CD4-positive, alpha-beta T cell treated with Interleukin-2 at 100 ng/mL for 4 hours (primary cell): ENCODE measurements at places on chromosomes 3 and 15.
A peak's percentile ranks its signal among the peaks of the same experiment; 100 is the strongest.

- peak; percentile 20 for DNase-seq
These were observed 19.1 kb upstream of the EIF1B start for GRCh38 chr3:40290396-40290795.

DNA sequence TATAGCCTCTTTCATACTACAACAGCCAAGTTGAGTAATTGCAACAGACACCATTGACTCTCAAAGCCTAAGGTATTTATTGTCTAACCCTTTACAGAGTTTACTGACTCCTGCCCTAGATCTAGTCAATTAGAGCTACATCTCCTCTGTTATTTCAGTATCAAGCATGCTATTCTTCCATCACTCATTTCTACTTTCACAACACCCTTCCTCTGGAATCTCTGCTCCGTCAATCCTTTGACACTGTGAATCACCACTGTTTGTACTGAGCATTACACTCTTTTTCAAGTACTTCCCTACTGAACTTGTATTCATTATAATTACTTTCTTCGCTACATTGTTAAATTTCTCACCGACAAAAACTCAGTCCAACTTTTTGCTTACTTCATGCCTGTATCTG is 121.8 kb downstream of the ZNF609 start:
- no peak for DNase-seq

- DNase-seq, result no peak
These were observed 383.5 kb upstream of the WNT5A start for GRCh38 chr3:55870594-55870993.

DNA sequence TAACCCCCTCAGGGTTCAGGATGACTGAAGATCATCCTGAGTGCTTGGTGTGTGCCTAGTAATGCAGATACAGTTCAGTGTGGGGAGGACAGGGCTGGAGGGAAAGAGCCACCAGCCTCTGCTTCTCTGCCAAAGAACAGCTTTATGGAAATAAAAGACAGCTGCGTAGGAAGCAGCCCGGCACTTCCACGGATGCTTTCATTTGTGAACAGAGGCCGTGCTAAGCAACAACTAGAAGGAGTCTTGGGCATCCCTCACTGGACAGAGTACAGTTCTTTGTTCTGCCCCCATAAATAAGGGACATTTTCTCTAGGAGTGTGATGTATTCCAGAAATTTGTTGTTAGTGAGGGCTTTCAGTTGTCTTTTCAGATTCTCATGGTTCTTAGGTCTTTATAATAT is 194.8 kb upstream of the RGMA start:
- DNase-seq, result no peak

GRCh38 chr3:37141676-37142075 is 32.7 kb downstream of the LRRFIP2 start:
- DNase-seq, result no peak

- no peak for DNase-seq
These were observed 132.1 kb upstream of the WNT5A start for GRCh38 chr3:55619046-55619808.

DNA sequence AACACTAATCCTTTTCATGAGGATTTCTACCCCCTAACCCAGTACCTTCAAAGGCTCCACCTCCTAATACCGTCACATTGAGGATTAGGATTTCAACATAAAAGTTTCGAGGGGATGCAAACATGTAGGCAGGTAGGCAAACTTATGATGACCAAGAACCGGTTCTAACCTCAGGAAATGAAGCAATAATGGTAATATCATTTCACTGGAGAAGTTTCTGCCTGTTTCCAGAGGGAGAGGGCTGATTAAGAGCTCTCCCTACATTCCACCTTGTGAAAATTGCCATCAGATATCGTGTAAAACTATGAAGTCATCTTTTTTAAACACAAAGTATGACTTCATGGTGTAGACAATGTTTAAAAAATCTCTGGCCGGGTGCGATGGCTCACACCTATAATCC is 31.6 kb downstream of the NKIRAS1 start:
- no peak for DNase-seq

- DNase-seq, result peak; percentile 42
These were observed 460 bp upstream of the ZMAT3 start for GRCh38 chr3:179072100-179072438.

GRCh38 chr3:21803604-21804003 is 52.6 kb upstream of the ZNF385D start:
- DNase-seq, result no peak

GRCh38 chr3:41199866-41200668 is 762 bp downstream of the CTNNB1 start:
- DNase-seq, result peak; percentile 30

DNA sequence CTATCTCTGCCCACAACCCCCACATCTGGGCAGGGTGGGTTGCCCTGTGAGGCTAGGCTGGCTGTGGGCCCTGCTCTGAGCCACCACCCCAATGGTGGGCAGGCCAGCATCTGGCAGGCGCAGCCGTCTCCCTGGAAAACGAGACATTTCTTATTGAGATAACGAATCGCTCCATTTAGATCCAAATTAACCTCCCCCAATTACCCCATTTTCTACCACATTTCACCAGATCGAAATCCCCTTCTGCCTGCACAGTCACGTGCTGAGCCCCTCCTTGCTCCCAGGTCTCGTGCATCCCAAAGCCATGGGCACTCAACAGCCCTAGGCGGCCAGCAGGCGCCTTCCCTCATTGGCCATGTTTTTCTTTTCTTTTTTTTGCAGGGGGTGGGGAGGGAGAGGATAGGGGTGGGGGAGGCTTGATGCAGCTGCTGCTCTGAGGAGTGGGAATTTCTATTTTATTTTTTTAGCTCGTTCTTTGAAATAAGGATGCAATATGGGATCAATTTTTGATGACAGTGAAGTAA is 53.0 kb upstream of the TMEM115 start:
- DNase-seq, result no peak

- DNase-seq, result no peak
These were observed 319.3 kb upstream of the GBE1 start for GRCh38 chr3:82080792-82081191.

GRCh38 chr3:142904639-142905436 is 16.0 kb upstream of the PCOLCE2 start:
- no peak for DNase-seq

GRCh38 chr3:38548154-38548931 is 52.2 kb downstream of the EXOG start:
- no peak for DNase-seq

DNA sequence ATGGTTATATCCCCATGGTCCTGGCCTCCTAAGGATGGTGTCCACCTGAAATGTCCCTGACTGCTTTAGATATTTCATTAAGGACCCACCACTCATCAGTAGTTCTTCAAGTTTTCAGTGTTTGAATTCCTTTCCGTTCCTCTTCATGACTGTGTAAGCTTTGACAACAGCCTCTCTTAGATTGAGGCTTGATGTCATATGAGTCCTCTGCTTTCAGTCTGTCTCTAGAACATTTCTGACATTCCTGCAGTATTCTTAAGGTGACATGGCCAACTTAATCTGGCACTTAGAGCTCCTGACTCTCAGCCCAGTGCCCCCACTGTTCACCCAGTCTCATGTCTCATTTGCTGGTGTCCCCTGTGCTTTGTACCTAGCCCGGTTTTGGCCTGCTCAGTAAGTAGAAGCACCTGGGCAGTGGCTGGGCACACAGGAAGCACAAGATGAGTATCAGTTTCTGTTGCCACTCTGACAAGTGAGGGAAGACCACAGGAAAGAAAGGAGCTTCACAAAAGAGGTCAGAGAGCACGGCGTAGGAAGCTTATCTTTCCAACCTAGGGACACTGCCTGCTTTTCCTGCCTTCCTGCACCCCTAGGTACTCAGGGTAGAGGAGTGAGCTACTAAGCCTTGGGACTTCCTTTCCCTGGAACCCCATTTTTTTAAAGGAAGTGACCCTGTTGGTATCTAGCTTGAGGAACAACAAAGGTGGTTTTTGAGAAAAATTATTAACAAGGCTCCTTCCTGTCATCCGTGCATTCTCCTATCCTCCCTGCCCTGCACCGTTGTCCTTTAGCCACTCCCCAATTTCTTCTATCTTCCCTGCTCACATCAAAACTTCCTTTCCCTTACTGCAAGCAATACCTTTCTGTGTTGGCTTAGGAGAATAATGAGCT is 103.1 kb downstream of the KLHL25 start:
- peak; percentile 55 for DNase-seq

DNA sequence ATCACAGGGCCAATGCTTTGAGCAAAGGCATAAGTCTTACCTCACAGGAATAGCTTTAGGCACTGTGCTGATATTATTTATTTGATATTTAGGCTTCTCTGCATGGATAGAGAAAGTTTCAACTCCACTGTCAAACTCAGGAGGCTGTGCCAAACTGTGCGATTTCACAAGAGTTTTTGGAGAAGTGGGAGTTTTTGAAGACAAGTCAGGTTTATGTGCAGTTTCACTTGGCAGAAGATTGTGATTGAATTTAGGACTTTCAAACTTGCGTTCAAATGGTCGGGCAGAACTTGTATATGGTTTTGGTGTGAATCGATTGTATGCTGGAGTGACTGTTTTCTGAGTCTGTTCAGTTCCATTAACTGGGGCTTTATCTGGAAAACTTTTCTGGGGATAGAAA is 113.7 kb downstream of the TJP1 start:
- DNase-seq, result no peak

DNA sequence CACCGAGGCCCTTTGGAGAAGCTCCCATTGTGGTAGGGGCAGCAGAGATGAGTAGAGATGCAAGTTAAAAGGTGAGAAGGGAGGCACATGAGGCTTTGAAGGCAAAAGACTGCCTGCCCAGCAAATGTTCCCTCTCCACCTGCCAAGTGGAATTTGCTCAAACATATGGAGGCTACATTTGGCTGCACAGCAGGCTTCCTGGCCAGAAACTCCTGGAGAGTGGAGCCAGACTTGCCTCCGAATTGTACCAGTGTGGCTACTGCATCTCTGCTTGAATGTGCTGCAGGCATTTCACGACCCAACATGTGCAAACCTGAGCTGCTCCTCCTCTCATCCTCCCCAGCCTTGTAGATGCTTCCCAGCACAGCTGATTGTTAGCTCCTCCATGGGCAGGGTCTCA is 229.2 kb downstream of the ZNF621 start:
- DNase-seq, result no peak

- DNase-seq, result no peak
These were observed 22.6 kb upstream of the TNFAIP8L3 start for GRCh38 chr15:51117270-51117669.

- no peak for DNase-seq
These were observed 11.1 kb downstream of the RYK start for GRCh38 chr3:134239538-134239937.

DNA sequence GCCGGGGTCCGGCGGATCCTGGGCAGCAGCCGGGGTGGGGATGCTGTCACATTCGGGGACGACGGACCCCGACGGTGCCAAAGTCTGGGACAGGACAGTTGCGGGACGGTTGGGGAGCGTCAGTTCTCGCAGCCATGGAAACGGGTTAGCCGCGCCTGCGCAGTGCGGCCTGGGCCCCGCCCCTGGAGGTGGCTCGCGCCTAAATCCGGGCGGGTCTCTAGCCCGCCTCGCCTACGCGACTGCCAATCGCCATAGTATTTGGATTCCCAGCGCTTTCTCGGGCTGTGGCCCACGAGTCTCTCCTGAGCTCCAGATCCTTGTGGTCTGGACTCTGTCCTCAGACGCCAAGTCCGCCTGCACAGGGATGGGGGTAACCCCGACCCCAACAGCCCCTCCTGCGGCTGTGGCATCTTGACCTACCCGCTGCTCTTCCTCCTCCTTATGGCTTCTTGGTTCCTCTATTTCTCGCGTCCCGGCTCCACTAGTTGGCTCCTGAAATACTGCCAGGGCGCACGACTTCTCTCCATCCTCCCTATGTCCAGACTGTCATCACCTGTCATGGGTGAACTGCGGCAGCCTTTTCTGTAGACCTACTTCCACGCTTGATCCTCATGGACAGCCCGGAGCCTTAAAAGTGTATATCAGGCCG is at the start of gene ZMYND10:
Gene ZMYND10, minus strand, starts transcription at position 147 of the 649 bp plus-strand sequence. CDS start 153 bp downstream, outside the sequence.
- peak; percentile 76 for DNase-seq

DNA sequence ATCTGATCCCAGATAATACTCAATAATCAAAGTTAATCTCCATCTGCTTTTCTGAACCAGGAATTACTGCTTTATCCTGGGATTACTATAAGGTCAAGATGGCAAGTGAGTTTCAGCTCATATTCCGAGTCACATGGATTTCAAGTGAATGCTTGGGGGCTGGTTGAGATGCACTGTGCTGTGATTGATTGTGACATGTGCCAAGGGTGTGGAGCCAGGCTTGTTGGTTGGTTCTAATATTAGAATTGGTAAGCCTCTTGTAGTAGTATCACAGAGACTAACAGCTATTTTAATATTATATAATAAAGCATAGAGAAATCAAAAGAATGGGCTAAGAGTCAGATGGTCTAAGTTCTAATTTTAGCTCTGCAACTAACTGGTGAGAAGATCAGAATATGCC is 74.2 kb upstream of the ICE2 start:
- no peak for DNase-seq

DNA sequence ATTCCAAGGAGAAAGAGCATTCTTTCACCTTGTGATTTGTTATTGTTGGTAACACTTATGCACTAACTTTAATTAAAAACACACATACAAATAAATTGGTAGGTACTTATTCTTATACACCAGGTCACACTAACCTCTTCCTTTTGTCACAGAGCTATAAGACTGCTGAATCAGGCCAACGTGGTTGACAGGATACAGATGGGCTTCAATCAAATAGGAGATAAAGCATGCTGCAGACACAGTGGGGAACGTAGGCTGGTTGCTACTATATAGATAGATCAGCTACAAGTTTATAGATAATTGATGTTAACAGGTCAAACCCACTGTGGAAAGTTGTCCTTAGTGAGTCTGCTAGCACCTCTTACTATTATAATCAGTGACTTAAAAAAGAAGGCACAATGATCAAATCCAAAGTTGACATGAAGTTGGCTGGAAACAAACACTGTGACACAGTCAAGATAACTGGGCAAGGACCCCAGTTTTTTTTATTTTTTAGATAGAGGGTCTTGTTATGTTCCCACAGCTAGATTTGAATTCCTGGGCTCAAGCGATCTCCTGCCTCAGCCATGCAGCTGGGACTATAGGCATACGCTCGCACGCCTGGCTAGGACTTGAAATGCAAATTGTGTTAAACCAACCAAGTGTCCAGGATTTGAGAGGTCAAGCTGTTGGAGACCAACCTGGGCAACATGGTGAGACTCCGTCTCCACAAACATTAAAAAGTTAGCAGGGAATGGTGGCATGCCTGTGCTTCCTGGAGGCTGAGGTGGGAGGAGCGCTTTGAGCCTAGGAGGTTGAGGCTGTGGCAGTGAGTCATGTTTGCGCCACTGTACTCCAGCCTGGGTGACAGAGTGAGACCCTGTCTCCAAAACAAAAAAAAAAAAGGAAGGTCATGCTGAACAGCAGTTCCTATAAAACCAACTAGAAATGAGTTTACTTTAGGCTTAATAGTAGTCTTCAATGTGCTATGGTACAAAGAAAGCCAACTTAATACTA is 97.9 kb upstream of the MEX3B start:
- no peak for DNase-seq

GRCh38 chr3:49563040-49563578 is 8.8 kb downstream of the BSN start:
- no peak for DNase-seq
